Keratinocyte (primary cell): ENCODE measurements at places on chromosomes 13 and 19. TPM values are rescaled to one million over a fixed set of nuclear protein-coding genes. Genes with fewer than 3 reads are reported as not detected.

DNA sequence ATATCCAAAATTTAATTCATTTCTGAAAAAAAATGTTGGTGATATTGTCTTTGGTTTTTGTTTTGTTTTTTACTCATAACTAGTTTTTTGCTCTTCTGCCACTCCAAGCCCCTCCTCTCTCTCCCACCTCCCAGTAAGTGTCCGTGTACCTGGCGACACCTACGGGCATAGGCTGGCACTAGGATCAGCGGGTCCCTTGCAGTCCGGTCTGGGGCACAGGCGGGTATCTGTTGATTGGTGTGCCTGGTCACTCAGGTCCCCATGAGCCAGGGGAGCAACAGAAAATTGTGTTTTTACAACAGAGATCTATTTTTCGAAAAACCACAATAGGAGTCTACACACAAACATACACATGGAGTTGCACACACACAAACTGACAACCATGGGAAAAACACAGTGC lies 104.8 kb downstream of the ZIC5 start:
- no peak for DNase-seq

DNA sequence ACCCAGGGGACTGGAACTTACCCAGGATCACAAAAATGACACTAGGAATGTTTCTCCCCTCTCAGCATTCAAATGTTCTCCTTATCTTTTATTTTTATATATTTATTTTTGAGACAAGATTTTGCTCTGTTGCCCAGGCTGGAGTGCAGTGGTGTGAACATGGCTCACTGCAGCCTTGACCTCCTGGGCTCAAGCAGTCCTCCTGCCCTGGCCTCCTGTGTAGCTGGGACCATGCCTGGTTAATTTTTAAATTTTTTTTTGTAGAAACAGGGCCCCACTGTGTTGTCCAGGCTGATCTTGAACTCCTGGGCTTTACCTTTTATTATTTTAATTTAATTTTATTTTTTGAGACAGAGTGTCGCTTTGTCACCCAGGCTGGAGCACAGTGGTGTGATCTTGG lies 108.2 kb downstream of the PCCA start:
- DNase-seq: no peak

- DNase-seq: no peak
Measured at GRCh38 chr13:27712421-27712820, 79.9 kb upstream of the GSX1 start.

- no peak for DNase-seq
Measured at GRCh38 chr19:10971107-10971726, 10.4 kb downstream of the SMARCA4 start.

DNA sequence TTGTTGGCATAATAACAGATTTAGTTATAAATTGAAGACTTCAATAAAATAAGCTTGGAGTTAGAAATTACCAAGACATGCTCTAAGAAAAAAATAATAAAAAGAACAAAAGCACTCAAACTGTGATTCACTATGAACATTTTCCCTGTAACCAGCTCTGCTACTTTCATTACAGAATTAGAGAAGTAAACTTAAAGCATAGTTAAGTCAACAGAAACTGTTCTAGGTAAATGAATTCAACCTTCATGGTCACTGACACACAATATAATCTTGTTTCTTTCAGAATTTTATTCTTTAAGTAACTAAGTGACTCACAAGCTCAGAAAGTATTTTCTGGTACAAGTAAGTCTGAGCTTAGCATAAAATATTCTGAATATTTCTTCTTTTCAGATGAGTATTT lies 136.3 kb downstream of the KLF5 start:
- DNase-seq: no peak

The RDH8 gene
- not detected in 3 replicates for polyA plus RNA-seq

The OR4F17 gene
- not detected in 3 replicates for polyA plus RNA-seq

The DHDH gene
- 0.45 to 1.8 TPM (median 0.52 TPM) in 3 replicates for polyA plus RNA-seq

The SYNGR4 gene
- not detected in 3 replicates for polyA plus RNA-seq
